NCI-H2029 (cell line): ENCODE measurements at places on chromosomes 1 and 21.
A peak's percentile ranks its signal among the peaks of the same experiment; 100 is the strongest.

- no peak for DNase-seq
Measured at GRCh38 chr21:45266518-45267389, 20.9 kb downstream of the POFUT2 start.

- peak; percentile 38 for DNase-seq
Measured at GRCh38 chr1:191608367-191608766, 549.9 kb upstream of the RGS18 start.

DNA sequence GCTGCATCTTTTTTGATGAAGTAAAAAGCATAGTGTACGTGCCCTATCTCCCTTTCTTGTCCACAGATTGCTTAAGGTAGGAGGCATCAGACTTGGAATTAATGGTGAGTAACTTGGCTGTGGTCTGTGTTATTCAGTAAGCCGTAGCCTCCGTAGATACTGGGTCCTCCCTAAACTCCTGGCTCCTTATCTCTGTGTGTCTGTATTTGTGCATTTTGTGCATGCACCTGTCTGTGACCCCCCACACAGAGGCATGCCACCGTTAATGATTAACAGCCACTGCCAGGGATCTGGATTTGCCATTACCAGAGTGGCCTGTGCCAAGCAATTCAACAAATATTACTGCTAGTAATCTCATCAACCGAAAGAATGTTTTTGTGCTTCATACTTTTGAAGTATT is 31.9 kb downstream of the MAP3K21 start:
- no peak for DNase-seq

DNA sequence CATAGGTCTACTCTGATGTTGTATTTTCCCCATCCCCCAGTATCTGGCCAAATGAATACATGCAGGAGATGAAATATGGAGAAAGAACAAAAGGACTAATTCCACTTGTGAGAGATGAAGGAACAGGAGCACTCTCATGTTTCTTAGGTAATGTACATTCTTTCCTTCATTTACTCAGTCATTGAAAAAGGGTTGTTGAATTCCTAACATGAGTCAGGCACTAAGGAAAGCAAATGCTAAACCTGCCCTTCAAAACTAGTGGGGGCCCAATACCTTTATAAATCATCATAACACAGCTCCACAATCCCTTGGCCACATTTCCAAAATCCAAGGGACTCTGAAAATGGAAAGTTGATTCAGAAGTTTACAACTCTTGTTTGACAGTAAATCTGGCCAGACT is 94.3 kb downstream of the DIRAS3 start:
- DNase-seq, result no peak

GRCh38 chr1:171128463-171128862 is 37.8 kb downstream of the FMO3 start:
- DNase-seq, result no peak
